Stimulated activated CD4-positive, alpha-beta T cell treated with anti-CD3 and anti-CD28 coated beads, Interleukin-15, amount 100 ng/mL, for 24 hours (primary cell): ENCODE measurements at places on chromosomes 5 and 9.

- no peak for DNase-seq
These were observed 87.4 kb downstream of the NRG2 start for GRCh38 chr5:139955616-139956273.

DNA sequence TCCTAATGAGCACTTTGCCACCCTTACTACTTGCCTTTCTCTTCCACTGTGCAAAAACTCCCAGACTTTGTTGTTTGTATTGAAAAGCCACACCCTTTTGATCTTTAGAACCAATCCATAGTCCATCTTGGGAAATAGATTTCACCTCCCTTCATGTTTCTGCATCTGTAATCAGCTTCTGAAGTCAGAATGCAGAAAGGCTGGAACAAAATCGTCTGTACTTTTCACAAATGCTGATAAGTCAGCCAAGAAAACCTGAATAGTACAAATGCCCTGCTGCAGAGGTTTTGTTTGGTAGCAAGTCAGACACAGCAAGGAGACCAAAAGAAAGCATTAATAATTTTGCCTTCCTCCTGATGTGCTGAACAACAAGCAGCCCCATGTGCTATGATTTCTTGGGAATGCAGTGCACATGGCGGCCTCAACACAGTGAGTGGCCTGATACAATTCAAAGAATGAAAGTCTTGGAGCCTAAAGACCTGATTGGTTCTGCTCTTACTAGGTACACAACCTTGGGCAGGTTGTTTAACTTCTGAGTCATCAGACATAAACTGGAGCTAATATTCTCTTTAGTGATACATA is 59.2 kb upstream of the STK32A start:
- DNase-seq: no peak

DNA sequence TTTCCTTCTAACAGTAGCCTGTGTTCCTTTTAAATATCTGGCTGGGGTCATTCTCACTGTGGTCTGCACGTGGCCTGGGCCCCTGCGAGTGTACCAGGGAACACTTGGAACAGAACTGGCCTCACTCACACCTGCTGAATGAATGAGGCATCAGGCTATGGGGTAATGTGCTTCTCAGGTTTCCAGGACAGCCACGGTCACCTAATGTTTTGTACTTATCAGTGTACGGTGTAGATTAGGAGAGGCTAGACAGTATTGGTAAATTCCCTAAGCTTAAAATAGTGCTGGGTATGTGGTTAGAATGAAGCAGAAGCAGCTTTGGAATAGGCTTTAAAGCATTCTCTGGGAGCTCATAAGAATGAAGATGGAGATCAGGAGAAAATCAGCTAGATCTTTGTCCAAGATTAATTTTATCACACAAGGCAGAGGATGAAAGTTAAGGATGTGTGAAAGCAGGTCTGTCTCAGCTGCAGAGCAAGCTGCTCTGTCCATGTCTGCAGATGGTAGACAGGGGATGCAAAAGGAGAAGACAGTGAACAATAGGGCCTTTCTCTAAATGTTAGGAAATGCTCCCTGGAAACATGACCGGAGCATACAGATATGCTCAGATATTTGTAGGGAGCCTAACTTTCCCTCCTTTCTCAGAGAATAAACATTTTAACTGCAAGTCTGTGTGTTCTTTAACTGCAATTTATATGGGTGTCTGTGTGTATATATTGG is 267.5 kb downstream of the NR3C1 start:
- no peak for DNase-seq

DNA sequence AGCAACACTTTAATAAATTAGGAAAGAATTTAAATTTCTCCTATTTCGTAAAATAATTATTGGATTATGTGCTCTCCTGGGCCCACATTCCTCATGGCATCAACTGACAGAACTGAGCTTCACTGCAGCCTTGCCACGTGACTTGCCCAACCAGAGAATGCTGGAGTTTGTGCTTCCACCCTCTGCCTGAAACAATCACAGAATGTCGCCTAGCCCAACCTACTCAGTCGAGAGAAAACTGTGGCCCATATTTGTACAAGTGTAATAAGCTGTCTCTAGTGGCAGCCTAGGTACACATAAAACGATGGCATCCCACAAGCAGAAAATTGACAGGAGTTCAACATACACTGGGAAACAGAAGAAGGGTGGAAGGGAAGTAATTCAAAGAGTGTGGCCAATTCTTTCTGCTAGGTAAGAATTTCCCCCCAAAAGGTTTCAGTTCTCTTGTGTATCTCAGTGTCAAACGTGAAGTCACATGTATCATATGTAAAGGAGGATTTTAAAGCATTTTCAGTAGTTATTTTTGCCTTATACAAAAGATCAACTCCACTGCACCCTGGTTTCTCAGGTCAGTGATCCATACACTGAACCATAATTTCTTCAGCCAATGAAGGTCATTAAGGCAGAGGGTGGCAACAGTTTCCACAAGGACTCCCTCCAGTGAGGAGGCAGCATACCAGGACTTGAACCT is 41.7 kb downstream of the ZNF608 start:
- no peak for DNase-seq

GRCh38 chr5:137600721-137601360 is 101.7 kb upstream of the SPOCK1 start:
- no peak for DNase-seq
